Mesendoderm (in vitro differentiated cells): ENCODE measurements at places on chromosomes 6 and 20.
A peak's percentile ranks its signal among the peaks of the same experiment; 100 is the strongest.

DNA sequence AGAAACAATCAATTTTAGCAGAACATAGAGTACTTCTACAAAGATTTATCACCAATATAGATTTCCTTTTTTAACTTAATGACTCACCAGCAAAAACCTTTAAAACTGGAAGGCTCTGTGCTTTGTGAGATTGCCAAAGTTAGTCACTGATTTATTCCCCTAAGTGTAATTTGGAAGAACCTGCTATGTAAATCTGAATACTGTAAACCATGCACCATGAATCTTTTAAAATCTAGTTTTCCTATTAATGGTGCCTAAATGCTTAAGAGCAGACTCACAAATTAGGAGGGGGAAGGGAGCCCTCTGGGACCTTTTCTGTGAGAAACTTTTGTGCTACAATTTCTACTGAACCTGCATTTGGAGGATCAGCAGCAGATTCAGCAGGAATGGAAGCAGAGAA is 57.8 kb upstream of the PNRC1 start:
- H3K36me3 ChIP-seq, result no peaks in the 10 kb centered on the region
- no peaks in the 10 kb centered on the region for H3K27me3 ChIP-seq
- H3K4me1 ChIP-seq, result peaks cover 5% of the 10 kb centered on the region
- H3K4me3 ChIP-seq, result no peak overlapping the region
- H3K27ac ChIP-seq, result no peak overlapping the region

DNA sequence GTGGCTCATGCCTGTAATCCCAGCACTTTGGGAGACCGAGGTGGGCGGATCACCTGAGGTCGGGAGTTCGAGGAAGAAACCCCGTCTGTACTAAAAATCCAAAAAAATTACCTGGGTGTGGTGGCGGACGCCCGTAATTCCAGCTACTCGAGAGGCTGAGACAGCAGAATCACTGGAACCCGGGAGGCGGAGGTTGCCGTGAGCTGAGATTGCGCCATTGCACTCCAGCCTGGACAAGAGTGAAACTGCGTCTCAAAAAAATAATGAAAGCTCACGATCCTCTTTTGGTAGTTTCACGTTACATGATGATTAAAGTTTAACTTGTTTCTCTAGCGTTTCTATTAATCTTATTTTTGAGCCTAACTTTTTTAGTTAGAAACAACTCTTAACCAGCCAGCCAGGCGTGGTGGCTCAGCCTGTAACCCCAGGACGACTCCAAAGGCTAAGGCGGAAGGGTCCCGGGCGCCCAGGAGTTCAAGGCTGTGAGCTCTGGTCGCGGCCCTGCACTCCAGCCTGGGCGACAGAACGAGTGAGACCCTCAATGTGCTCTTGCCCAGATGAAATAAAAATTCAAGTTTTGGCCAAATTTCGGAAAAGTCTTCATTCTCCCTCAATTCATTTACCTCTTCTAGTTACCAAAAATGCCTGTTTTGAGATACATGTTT is 1.2 kb upstream of the WRNIP1 start:
- H3K36me3 ChIP-seq, result no peaks in the 10 kb centered on the region
- no peak for DNase-seq
- H3K27ac ChIP-seq, result no peak overlapping the region
- no peak overlapping the region for H3K4me3 ChIP-seq
- H3K4me1 ChIP-seq, result peaks cover 7% of the 10 kb centered on the region

GRCh38 chr6:67210450-67210849 is 1424.6 kb upstream of the ADGRB3 start:
- no peak for DNase-seq
- no peaks in the 10 kb centered on the region for H3K4me1 ChIP-seq
- no peak overlapping the region for H3K27ac ChIP-seq
- no peaks in the 10 kb centered on the region for H3K36me3 ChIP-seq
- H3K27me3 ChIP-seq, result no peaks in the 10 kb centered on the region

- H3K27me3 ChIP-seq, result peaks cover 2% of the 10 kb centered on the region
- DNase-seq, result peak; percentile 98
- H3K4me3 ChIP-seq, result no peak overlapping the region
- H3K4me1 ChIP-seq, result no peaks in the 10 kb centered on the region
These were observed 176.1 kb downstream of the TRIM27 start for GRCh38 chr6:28747631-28748157.

DNA sequence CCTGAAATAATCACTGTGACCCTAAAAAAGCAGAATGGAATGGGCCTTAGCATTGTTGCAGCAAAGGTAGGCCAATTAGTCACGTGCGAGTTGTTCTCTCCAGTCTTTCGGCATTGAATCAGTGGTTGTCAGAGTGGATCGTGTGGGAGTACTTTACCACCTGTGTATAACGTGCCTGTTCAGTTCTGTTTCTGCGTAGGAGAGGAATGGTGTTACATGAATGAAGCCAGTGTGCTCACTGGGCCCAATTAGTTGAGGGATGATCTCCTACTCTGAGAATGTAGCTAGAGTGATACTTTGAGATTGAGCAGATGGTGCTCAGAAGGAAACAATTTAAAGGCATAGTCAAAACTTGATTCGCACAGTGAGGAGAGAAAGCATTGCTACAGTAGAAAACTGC is 72.4 kb upstream of the KIF25 start:
- H3K4me1 ChIP-seq, result no peaks in the 10 kb centered on the region
- H3K36me3 ChIP-seq, result peaks cover 14% of the 10 kb centered on the region
- H3K4me3 ChIP-seq, result no peak overlapping the region
- no peak for DNase-seq
- H3K27me3 ChIP-seq, result no peaks in the 10 kb centered on the region

GRCh38 chr20:7586481-7586880 is 353.8 kb downstream of the HAO1 start:
- no peaks in the 10 kb centered on the region for H3K27me3 ChIP-seq
- no peak overlapping the region for H3K27ac ChIP-seq
- no peak overlapping the region for H3K4me3 ChIP-seq
- H3K4me1 ChIP-seq, result no peaks in the 10 kb centered on the region
- no peaks in the 10 kb centered on the region for H3K36me3 ChIP-seq

DNA sequence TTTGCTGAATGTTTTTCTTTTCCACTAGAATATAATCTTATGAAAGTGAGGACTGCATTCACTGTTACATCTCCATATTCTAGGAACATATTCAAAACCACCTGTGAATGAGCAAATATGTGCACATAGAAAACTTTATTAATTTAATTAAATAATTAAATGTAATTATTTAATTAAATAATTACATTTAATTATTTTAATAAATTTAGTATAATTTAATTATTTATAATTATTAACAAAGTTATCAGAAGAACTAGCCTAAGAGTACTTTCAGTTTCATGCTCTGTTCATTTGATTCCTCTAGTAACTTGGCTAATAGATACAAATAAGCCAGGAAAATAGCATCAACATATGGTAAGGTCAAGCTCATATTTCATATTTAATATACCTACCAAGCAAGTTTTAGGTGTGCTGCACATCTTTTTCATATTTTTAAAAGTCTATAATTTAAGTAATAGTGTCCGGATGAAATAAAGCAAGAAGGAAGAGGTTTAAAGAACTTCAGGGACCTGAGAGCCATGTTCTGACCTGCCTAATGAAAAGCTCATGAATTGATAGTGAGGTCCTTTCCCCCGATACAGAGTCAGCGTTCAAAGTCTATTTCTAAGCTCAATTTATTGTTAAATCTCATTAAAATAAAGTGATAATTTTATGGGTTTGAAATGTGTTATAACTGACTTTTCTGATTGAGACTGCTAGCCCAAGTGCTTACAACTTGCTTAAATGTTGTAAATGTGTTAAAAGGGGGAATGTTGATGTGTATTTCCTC is 361.4 kb upstream of the FLRT3 start:
- no peaks in the 10 kb centered on the region for H3K4me1 ChIP-seq
- H3K27me3 ChIP-seq, result no peaks in the 10 kb centered on the region
- H3K4me3 ChIP-seq, result no peak overlapping the region
- no peak overlapping the region for H3K27ac ChIP-seq

GRCh38 chr6:7452898-7453297 is 63.3 kb downstream of the RIOK1 start:
- H3K36me3 ChIP-seq, result no peaks in the 10 kb centered on the region
- no peak for DNase-seq
- H3K27me3 ChIP-seq, result no peaks in the 10 kb centered on the region
- no peaks in the 10 kb centered on the region for H3K4me1 ChIP-seq
- H3K4me3 ChIP-seq, result no peak overlapping the region

- no peak overlapping the region for H3K4me3 ChIP-seq
- H3K36me3 ChIP-seq, result no peaks in the 10 kb centered on the region
- H3K4me1 ChIP-seq, result no peaks in the 10 kb centered on the region
- no peaks in the 10 kb centered on the region for H3K27me3 ChIP-seq
These were observed 725.0 kb upstream of the HS3ST5 start for GRCh38 chr6:115067690-115068447.

GRCh38 chr6:8236956-8237355 is 134.6 kb upstream of the EEF1E1 start:
- H3K27me3 ChIP-seq, result no peaks in the 10 kb centered on the region
- no peak overlapping the region for H3K27ac ChIP-seq
- no peaks in the 10 kb centered on the region for H3K36me3 ChIP-seq
- no peak overlapping the region for H3K4me3 ChIP-seq

DNA sequence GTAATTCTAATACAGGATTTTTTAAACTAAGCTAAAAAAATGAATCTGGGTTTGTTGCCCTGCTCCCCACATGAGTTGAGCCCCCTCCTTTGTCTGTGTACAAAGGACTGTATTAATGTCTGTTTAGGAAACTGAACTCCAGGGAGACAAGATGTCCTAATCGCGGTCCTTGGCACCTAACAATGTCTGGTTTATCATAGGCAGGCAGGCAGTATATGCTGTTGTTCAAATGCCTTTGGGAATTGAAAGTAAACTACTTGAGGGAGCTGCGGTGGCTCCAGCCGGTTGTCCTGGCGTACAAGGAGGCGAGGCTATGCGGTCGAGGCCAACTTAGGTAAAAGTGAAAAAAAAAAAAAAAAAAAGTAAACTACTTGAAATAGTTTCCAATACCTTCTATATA is 98.5 kb downstream of the TULP4 start:
- H3K27ac ChIP-seq, result no peak overlapping the region
- no peak for DNase-seq
- H3K4me3 ChIP-seq, result no peak overlapping the region
- no peaks in the 10 kb centered on the region for H3K4me1 ChIP-seq
- H3K36me3 ChIP-seq, result no peaks in the 10 kb centered on the region

GRCh38 chr6:108097882-108098281 is 23.3 kb upstream of the OSTM1 start:
- no peaks in the 10 kb centered on the region for H3K27me3 ChIP-seq
- H3K4me3 ChIP-seq, result no peak overlapping the region
- H3K27ac ChIP-seq, result no peak overlapping the region
- no peak for DNase-seq
- no peaks in the 10 kb centered on the region for H3K36me3 ChIP-seq

DNA sequence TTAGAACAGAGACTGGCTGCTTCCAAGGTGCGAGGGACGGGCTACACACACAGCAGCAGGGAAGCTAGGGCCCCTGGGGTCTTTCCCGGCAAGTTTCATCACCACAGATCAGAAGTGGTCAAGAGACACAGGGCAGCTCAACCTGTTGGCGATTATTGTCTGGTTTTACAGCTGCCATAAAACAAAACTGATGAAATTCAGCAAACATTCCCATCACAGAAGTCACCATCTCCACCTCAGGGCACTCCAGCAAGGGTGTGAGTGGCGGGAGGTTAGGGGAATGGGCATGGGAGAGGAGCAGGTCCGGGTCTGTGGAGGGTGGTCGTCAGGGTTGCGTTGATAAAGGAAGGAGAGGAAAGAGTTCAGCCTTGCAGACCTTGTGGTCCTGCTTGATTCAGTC is 91.0 kb downstream of the PXDC1 start:
- no peak overlapping the region for H3K4me3 ChIP-seq
- no peak overlapping the region for H3K27ac ChIP-seq
- H3K36me3 ChIP-seq, result no peaks in the 10 kb centered on the region
- DNase-seq, result no peak
- H3K27me3 ChIP-seq, result no peaks in the 10 kb centered on the region

DNA sequence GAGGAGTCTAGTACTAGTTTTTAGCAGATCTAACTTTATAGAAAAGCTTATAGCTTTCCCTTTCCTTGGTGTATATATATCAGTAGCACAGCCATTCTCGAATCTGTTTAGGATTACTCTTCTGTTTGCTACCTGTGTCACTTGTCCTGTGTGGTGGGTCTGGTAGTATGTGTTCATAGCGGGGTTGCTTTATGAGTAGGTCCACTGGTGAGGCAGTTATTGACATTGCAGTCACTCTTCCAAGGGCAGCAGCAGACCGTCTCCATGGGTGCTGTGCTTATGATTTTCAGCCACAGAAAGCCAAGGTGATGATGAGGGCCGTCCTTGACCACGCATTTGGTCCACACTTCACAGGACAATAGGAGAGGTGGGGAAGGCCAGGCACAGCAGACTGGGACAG is 171.5 kb downstream of the CDKAL1 start:
- no peak for DNase-seq
- H3K27ac ChIP-seq, result no peak overlapping the region
- H3K27me3 ChIP-seq, result no peaks in the 10 kb centered on the region
- H3K4me3 ChIP-seq, result no peak overlapping the region
- no peaks in the 10 kb centered on the region for H3K4me1 ChIP-seq

DNA sequence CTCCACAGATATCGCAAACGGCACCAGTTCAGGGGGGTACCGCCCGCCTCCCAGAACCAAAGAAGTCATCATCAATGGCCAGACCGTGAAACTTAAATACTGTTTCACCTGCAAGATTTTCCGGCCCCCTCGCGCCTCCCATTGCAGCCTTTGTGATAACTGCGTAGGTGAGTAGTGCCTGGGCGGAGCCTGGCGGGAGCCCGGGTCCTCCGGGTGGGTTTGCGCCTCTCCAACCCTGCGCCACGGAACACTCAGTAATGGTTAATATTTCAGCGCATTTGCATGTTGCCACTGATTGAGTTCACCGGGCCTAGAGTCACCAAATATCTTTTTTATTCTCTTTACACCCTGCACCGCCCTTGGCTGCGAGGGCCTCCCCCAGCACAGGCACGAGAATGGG is 212.0 kb downstream of the ZDHHC14 start:
- H3K36me3 ChIP-seq, result no peaks in the 10 kb centered on the region
- no peak overlapping the region for H3K27ac ChIP-seq
- H3K4me1 ChIP-seq, result no peaks in the 10 kb centered on the region

DNA sequence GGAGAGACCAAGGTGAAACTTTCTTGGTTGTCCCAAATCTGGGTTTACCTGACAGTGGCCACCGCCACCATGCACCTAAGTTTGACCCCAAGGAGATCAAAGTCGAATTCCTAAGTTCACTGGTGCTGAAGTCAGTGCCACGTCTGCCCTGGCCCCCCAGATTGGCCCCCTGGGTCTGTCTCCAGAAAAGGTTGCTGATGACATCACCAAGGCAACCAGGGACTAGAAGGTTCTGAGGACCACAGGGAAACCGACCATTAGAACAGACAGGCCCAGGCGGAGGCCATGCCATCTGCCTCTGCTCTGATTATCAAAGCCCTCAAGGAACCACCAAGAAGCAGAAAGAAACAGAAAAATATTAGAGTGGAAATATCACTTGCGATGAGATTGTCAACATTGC is 91.2 kb downstream of the DLL1 start:
- H3K27me3 ChIP-seq, result no peaks in the 10 kb centered on the region
- no peak for DNase-seq
- no peaks in the 10 kb centered on the region for H3K36me3 ChIP-seq
- no peak overlapping the region for H3K27ac ChIP-seq

DNA sequence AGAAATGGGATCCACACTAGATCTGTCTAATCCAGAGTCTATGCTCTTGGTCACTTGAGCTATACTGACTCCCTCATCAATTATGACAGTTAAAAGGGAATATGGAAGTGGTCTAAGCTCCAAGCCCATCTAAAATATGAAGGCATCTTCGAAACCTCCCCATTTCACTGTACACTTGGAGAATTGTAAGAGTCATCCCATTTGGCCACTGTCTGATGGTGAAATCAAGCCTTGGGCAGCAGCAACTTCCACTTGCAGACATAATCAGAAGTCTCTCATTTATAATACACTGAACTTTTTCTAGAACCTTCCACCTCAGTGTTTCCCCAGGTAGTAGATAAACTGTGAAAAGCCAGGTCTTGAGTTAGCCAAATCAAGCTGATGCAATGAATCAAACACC is 26.3 kb upstream of the UBR2 start:
- no peak overlapping the region for H3K4me3 ChIP-seq
- DNase-seq, result no peak
- no peaks in the 10 kb centered on the region for H3K27me3 ChIP-seq
- no peaks in the 10 kb centered on the region for H3K4me1 ChIP-seq
